SIG-M5 (cell line): ENCODE measurements at places on chromosomes 7 and 10.

- DNase-seq = no peak
Observed at GRCh38 chr10:79215531-79215930, 131.7 kb upstream of the PPIF start.

GRCh38 chr7:55977831-55978230 is 13.4 kb downstream of the NIPSNAP2 start:
- no peak for DNase-seq

GRCh38 chr7:14839307-14839706 is 63.2 kb downstream of the DGKB start:
- DNase-seq = no peak

DNA sequence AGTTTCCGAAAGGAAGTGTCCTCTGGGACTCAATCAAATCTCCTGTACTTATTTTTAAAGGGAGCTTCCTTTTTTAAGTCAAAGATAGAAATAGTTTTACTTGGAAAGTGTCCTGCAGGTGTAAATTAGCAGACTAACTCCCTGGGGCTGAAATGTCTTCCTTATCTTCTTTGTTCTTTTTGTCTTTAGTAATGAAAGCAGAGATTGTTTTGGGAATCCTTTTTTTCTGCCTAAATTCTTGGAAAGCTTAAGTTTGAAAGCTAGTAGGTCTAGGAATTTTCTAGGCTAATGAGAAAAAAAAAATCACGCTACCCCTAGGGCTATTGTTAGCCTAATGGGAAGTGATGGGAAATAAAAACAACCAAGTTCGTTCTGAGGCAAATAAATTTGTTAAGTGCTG is 139.1 kb upstream of the CSTF2T start:
- DNase-seq = no peak

DNA sequence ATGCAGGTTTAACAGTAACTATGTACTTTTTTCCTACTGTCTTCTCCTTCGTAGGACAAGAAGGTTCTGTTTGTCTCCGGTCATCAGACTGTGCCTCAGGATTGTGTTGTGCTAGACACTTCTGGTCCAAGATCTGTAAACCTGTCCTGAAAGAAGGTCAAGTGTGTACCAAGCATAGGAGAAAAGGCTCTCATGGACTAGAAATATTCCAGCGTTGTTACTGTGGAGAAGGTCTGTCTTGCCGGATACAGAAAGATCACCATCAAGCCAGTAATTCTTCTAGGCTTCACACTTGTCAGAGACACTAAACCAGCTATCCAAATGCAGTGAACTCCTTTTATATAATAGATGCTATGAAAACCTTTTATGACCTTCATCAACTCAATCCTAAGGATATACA is 2.4 kb downstream of the DKK1 start:
- no peak for DNase-seq

DNA sequence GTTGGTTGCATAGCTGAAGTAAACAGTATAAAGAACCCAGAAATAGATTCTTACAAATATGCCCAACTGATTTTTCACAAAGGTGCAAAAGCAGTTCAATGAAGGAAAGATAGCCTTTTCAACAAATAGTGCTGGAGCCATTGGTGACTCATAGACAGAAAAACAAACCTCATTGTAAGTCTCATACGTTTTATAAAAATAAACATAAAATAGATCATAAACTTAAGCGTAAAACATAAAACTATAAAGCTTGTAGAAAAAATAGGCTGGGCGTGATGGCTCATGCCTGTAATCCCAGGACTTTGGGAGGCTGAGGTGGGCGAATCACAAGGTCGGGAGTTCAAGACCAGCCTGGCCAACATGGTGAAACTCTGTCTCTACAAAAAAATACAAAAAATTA is 318.8 kb upstream of the IGFBP3 start:
- DNase-seq = no peak

- no peak for DNase-seq
Observed at GRCh38 chr10:31659665-31660064, 269.0 kb downstream of the ARHGAP12 start.

GRCh38 chr10:17585016-17585415 is 32.2 kb downstream of the HACD1 start:
- DNase-seq = no peak

- DNase-seq = no peak
Observed at GRCh38 chr7:128874140-128875031, 11.7 kb downstream of the ATP6V1F start.

DNA sequence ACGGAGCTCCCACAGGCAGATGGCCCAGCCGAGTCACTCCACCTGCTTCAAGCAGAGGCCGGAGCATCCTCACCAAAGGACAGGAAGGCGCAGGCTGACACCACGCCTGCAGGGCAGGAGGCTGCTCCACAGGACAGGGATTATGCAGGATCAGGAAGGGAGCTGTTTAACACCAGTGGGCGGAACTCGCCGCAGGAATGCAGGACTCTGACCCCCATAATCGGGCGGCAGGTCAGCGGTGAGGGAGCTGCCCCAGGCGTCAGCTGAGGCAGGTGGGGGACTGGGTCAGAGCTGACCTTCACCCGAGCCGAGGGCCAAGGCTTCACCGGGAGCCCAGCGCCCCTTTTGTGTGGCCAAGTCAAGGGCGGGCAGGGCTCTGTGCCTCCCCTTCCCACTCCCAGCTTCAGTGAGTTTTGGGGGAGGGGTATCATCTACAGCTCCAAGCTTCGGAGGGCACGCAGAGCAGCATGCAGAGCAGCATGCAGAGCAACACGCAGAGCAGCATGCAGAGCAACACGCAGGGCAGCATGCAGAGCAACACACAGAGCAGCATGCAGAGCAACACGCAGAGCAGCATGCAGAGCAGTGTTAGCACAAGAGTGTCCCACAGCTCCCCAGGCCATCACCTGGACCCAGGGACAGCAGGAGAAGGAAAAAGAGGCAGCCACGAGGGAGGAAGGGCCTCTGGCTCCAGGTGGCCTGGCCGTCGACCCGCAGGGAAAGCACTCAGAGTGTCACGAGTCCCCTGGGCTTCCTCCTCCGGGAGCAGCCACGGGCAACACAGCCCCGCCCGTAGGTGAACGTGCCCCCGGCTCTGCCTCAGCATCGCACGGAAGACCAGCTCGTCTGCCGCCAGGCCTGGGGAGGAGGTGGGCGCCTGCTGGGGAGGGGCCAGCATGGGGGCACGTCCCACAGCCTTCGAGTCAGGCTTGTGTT is 151.7 kb upstream of the PPP2R2D start:
- DNase-seq = no peak
